Cardiac fibroblast (primary cell): ENCODE measurements at places on chromosomes 3 and 15.

DNA sequence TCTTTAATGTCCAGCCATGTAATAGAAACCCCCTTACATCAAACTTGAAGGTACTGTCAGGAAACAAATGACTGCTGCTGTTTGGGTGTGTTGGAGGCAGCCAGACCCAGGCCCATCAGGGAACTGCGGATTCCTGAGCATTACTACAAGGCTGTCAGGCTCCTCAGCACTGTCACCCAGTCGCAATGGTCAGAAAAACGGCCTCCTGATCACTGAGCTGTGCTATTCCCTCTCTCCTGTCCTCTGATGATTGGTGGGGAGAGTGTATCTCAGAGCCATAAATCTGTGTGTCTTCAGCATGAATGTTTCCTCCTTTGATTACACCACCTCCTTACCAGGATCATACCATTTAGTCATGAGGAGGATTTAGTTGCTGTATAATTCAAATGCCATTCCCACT is 135.2 kb upstream of the GADL1 start:
- no peak for DNase-seq

DNA sequence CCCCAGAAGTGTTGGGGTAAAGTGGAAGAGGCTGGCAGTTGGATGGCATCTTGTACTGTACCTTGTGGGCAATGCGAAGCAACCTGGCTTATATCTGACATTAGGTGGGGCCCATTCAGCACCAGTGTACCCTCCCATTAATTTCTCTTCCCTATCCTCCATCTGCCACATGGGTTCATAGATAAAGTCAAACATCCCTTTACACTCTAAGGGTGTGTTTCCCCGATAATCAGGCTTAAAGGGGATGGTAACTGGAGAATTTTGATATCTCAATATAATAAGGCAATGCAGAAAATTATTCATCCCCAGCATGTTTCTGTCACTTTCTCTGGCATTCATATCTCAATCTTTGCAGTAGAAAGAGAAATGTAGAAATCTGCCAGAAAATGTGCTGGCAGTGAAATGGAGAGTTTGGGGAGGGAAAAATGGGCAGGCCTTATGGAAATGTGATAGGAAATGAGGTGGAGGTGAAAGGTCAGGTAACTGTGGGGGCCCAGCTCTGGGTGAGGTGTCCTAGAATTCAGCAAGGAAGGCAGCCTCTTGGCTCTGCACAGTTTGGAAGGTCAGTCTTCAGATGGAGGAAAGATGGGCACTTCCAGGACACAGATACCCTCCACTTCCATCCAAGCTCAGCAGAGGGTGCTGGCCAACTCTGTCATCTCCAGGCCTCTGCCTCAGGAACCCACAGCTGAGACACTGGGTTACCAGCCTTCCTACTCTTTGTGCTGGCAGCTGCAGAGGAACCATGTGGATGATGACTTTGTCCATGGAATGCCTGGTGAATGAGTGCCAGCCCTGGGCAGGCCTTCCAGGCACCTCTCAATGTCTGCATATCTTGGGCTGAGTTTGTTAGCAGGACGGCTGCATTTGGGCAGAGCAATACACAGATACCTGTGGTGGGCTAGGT is 325.9 kb upstream of the CTDSPL start:
- no peak for DNase-seq

DNA sequence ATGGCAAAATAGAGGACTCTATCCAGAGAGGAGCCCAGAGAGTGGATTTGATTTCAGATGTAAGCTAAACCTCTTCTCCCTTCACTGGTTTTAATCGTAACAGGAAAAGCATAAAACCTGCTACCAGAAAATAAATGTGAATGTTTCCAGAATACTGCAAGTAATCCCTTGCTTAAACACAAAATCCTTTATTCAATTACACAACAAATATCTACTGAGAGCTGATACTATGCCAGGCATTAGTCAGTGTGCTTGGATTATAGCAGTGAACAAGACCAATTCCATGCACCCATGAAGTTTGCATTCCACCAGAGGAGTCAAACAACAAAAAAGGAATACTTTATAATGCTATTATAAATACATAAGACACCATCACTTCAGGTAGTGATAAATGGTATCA is 15.1 kb downstream of the AVEN start:
- peak; percentile 58 for DNase-seq

DNA sequence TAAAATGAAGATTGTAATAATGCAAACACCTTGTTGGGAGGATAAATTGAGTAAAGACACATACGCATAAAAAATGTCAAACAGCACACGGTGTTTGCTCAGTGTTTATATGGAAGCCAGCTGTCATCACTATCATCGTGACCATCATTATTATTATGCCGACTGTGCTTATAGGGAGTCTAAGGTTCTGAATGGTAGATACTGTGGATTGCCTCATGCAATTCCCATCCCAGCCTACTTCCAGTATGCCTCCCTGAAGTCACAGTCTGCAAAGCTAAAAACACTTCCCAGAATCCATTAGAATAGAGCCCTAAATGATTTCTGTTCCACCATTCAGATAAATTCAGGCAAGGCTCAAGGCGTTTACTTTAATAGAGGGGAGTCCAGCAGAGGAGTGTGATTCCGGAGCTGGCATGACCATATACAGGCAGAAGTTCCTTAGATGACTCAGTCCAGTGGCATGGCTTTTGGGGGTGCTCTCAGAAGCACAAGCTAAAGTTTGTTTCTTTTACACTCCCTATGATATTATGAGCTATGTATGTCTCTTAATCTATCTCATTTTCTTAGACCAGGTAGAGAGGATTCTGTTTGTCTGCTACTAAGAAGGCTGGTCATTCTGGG is 148.7 kb downstream of the MEX3B start:
- DNase-seq = peak; percentile 40

DNA sequence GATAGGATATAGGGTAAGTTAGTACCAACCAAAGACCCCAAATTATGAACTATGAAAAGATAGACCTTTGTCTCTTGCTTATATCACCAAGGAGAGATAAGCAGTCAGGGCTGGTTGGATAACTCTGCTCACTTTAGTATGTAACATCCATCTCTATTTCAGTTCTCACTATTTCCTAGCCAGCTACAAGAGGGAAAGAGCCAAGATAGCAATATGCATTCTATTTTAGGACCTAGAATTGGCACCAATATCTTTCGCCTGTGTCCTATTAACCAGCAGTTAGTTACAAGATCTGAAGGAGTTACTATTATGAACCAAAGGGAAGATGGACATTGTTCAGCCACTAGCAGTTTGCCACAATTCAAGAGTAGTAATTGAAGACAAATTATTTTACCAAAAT is 457.5 kb downstream of the NSUN3 start:
- no peak for DNase-seq

DNA sequence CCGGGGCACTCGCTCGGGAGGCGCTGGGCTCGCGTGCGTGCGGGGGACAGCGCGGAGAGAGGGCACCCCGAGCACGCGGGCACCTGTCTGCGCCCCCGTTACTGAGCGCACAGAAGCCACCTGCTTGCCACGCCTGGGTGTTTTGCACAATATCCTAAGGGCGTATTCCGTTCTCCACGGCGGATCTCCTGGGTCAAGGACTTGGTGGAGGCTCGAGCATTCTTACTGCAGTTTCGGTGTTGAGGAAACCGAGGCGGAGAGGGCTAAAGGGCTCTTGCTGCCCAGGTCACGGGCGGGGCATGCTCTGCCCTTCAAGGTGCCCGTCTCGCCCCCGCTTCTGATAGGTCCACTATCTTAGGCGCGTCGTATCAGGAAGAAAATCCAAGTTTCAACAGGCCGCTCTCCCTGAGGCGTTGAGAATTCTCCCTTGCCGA is 526 bp downstream of the GPD1L start:
- DNase-seq = peak; percentile 19

DNA sequence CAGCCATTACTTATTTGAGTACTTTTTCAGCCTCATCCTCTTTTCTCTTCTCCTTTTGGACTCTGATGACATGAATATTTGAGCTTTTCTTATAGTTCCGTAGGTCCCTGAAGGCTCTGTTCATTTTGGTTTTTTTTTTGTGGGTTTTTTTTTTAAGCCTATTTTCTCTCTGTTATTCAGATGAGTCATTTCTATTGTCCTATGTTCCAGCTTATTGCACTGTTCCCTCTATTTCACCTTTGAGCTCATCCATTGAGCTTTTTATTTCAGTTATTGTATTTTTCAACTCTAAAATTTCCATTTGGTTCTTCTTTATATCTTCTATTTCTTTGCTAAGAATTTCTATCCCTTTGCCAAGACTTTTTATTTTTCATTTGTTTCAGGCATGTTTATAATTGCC is 7.2 kb upstream of the MGLL start:
- DNase-seq = peak; percentile 44

DNA sequence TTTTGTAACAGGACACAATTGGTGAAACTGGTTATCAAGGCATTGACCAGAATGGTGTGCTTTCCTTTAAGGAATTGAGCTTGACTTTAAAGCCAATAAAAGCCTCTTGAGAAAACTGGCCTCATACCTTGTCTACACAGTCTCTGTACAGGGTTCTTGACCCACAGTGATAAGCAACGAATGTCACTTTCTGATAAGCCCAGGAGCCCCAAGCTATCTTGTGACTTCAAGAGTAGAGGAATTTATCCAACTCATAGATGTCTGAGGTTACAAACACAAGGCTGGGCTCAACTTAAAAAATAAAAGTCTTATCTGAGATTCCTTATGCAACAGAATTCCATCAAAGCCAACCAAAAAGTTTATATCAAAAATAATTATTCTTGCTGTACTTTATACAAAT is 212.1 kb downstream of the GBE1 start:
- DNase-seq = no peak

- DNase-seq = no peak
Observed at GRCh38 chr3:149267565-149267964, 45.9 kb upstream of the CP start.
